ENCODE measurements at places on chromosomes 3 and 15. TPM values are rescaled to one million over a fixed set of nuclear protein-coding genes. Genes with fewer than 3 reads are reported as not detected.

- peak; percentile 88 for DNase-seq
- peak within 1 kb of the TSS; percentile 14 for H3K27ac ChIP-seq
- no peaks in the 10 kb centered on the region for H3K27me3 ChIP-seq
- H3K4me3 ChIP-seq, result peak within 1 kb of the TSS; percentile 86
Measured at GRCh38 chr3:152834776-152835600, at the start of gene P2RY1. Gene P2RY1, plus strand, starts transcription at chr3:152835131. Its CDS starts 652 bp downstream, at chr3:152835783.

DNA sequence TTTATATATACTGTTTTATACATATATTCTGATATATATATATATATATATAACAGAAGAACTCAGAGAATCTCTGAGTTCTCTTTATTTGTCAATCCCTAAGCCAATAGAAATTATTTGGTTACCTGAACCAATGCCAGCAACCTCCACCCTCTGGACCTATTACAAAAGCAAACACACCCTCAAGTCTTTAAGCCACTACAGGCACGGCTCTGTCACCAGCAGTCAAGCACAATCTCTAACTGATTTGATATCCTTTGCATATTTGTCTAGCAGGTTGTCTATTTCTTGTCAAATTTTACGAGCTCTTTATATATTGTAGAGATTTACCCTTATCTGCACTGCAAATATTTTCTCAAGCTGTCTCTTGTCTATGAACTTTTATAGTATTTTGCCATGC, 66.6 kb upstream of the TOPAZ1 start:
- no peaks in the 10 kb centered on the region for H3K36me3 ChIP-seq
- no peak overlapping the region for H3K4me3 ChIP-seq
- no peaks in the 10 kb centered on the region for H3K27me3 ChIP-seq
- no peaks in the 10 kb centered on the region for H3K4me1 ChIP-seq
- no peak overlapping the region for H3K27ac ChIP-seq
- no peak for DNase-seq

The CCR2 gene
- 8.1 TPM for total RNA-seq

GRCh38 chr3:82087958-82088357, 326.5 kb upstream of the GBE1 start:
- no peaks in the 10 kb centered on the region for H3K27me3 ChIP-seq
- H3K4me1 ChIP-seq, result no peaks in the 10 kb centered on the region
- H3K36me3 ChIP-seq, result no peaks in the 10 kb centered on the region

The IQCF5 gene
- total RNA-seq, result not detected

The ARGFX gene
- not detected for total RNA-seq

The GRK7 gene
- not detected for total RNA-seq

- no peaks in the 10 kb centered on the region for H3K36me3 ChIP-seq
- H3K27ac ChIP-seq, result no peak overlapping the region
- DNase-seq, result no peak
- no peak overlapping the region for H3K4me3 ChIP-seq
- H3K4me1 ChIP-seq, result no peaks in the 10 kb centered on the region
- no peaks in the 10 kb centered on the region for H3K27me3 ChIP-seq
Measured at GRCh38 chr15:51732646-51733045, 4.8 kb downstream of the LYSMD2 start.

The PARP14 gene
- total RNA-seq, result 64.0 TPM

DNA sequence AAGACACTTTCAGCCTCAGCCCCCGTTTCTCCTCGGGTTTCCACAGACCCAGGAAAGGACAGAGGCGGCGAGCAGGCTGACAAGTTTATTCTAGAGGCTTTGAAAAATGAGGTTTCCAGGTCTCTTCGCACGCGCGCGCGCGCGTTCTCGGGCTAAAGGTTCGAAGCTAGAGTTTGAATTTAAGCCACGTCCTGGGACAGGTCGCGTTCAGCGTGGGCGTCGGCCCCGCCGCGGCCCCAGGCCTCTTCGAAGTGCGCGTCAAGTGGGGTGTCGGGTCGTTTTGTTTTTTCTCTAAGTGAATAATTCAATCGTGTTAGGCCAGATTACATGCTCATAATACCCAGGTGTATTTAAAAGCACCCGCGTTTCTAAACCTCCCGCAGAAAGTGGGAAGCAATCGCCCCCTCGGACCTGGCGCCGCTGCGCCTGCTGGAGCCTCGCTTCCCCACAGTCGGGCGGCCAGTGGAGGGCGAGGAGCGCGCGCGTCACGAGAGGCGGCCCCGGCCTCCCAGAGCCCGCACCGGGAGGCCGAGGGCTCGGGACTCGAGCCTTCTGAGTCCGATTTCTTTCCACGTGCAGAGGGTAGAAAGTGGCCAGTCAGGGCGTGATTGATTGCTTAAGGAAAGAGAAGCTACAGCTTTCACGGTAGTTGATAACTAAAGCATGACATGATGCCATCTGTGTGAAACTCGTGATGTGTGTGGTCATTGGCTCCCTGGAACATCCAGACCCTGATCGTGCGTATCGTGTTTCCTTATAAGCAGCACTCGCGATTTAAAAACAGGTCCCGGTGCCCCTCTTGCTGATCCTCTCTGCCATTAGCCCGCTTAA, 15.8 kb upstream of the SOX2 start:
- peaks cover 7% of the 10 kb centered on the region for H3K4me1 ChIP-seq
- no peak overlapping the region for H3K4me3 ChIP-seq
- no peak overlapping the region for H3K27ac ChIP-seq

GRCh38 chr3:4153771-4154170, 149.4 kb upstream of the SETMAR start:
- no peaks in the 10 kb centered on the region for H3K36me3 ChIP-seq
- H3K27ac ChIP-seq, result no peak overlapping the region

DNA sequence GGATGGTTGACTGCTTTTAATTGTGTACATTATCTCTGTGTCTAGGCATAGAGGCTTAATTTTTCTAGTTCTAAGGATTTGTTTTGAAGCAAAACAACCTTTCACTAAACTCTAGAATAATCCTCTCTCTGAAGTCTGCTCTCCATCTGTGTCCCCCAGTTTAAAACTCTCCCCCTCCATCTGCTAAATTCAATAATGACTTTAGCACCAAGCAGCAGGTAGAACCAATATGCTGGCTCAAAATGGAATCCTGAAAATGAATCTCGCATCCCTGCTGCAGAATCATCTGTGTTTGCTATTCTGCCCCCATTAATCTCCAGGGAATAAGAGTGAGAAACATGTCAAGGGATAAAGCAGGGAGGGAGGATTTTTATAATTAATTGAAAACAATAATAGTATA, 111.8 kb downstream of the TUSC7 start:
- DNase-seq, result no peak
- no peak overlapping the region for H3K27ac ChIP-seq
- no peaks in the 10 kb centered on the region for H3K27me3 ChIP-seq
- H3K4me3 ChIP-seq, result no peak overlapping the region
- H3K36me3 ChIP-seq, result no peaks in the 10 kb centered on the region

DNA sequence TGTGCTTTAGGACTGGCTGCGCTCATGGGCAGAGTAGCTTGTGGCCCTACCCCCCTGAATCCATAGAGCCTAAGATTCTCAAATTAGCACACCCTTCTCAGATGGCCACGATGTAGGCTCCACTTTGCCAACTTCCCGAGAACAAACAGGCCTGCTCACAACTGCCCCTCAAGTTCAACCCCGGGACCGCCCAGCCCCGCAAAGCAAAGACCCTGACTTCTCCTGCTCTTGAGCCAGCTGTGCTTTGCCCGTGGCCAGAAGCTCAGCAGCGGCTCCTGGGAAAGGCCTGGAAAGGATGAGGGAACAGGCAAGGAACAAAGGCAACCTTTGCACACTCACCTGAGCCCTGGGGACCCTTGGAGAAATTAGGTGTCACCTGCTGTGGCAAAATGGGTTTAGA, 32.0 kb downstream of the CYP11A1 start:
- H3K36me3 ChIP-seq, result no peaks in the 10 kb centered on the region
- H3K4me1 ChIP-seq, result no peaks in the 10 kb centered on the region
- no peak overlapping the region for H3K27ac ChIP-seq
- no peaks in the 10 kb centered on the region for H3K27me3 ChIP-seq
- no peak overlapping the region for H3K4me3 ChIP-seq

DNA sequence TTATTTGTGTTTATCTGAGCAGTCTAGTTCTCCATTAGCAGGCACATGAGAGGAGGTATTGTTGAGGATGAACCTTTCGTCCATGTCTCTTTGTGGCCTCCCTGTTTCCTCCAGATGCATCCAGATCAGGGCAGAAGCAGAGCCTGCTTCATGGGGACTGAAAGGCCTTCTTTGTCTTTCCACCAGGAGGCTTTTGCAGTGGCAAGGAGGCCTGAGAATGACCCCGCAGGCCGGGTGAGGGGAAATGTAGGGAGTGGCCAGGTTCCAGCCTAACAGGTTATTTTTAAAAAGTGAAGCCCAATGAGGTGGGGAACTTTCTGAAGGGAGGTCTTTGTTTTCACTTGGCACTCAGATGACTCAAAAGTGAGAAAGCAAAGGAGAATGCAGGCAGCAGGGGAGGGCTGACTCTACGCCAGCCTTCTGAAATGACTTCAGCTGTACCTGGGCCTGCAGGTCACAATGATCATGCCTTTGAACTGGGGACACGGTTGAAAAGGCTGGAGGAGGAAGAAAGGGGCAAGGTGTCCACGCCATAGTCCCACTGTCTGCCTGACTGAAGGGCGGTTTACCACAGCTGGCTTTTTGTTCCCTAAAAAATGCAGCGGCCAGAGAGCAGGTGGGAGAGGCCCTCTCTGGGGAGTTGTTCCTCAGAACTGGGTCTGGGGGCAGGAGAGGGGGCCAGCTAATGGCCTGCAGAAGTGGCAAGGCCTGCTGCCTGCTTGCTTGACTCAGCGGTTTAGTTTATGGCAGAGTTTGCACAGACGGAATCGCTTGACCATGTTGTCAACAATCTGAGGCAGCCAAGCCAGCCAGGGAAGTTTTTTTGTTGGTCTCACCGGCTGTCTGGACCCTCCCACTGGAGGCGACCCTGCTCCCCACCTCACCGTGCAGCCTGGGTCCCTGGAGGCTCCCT, 28.7 kb downstream of the CMTM7 start:
- H3K4me1 ChIP-seq, result no peaks in the 10 kb centered on the region
- peak; percentile 89 for DNase-seq
- H3K4me3 ChIP-seq, result no peak overlapping the region
- H3K36me3 ChIP-seq, result no peaks in the 10 kb centered on the region

GRCh38 chr15:58146749-58147148, 8.6 kb downstream of the AQP9 start:
- H3K4me1 ChIP-seq, result peaks cover 5% of the 10 kb centered on the region
- no peak overlapping the region for H3K4me3 ChIP-seq
- H3K27me3 ChIP-seq, result no peaks in the 10 kb centered on the region
- DNase-seq, result peak; percentile 85
- no peaks in the 10 kb centered on the region for H3K36me3 ChIP-seq
- H3K27ac ChIP-seq, result peak overlapping the region; percentile 76

DNA sequence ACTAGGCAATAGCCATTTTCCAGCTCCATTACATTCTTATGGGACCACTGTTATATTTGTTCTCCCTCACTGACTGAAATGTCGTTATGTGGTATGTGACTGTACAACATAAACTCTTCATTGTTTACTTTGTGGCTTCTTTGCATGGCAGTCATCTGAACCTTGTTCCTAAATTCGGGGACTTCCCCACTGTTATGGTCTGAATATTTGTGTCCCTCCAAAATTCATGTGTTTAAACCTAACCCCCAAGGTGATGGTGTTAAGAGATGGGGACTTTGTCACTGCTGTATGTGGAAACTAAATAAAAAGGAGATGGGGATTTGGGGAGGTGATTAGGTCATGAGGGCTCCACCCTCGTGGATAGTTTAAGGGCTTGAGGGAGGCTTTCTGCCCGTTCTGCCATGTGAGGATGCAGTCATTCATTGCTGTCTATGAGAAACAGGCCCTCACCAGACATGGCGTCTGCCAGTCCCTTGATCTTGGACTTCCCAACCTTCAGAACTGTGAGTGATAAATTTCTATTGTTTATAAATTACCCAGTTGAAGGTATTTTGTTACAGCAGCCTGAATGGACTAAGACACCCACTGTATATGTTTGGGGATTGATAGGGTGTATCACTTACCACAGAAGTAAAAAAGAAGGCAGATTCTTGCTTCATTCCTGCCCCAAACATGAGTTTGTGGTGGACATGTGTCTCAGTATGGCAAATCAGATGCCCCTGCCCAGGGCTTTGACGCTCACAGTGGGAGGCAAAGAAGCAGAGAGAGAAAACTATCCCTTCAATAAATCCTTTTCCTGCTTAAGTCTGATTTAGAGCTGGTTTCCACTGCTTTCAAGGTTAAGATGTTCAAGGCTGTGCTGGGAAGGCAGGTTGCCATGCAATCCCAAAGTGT, 138.0 kb upstream of the UBE2E1 start:
- no peaks in the 10 kb centered on the region for H3K36me3 ChIP-seq
- H3K27me3 ChIP-seq, result no peaks in the 10 kb centered on the region
- H3K4me3 ChIP-seq, result no peak overlapping the region
- DNase-seq, result no peak
- no peaks in the 10 kb centered on the region for H3K4me1 ChIP-seq

The CHRNA3 gene
- total RNA-seq, result not detected

GRCh38 chr3:39601241-39601640, 133.8 kb downstream of the MOBP start:
- no peaks in the 10 kb centered on the region for H3K36me3 ChIP-seq
- no peak overlapping the region for H3K4me3 ChIP-seq
- no peak for DNase-seq
- no peak overlapping the region for H3K27ac ChIP-seq
- no peaks in the 10 kb centered on the region for H3K27me3 ChIP-seq

GRCh38 chr15:65110676-65111292, 4.2 kb downstream of the UBAP1L start:
- DNase-seq, result no peak
- H3K36me3 ChIP-seq, result peaks cover 21% of the 10 kb centered on the region
- H3K27ac ChIP-seq, result no peak overlapping the region

The CCR8 gene
- 0.19 TPM for total RNA-seq

- H3K27me3 ChIP-seq, result no peaks in the 10 kb centered on the region
- DNase-seq, result no peak
- H3K27ac ChIP-seq, result no peak overlapping the region
- no peak overlapping the region for H3K4me3 ChIP-seq
- H3K4me1 ChIP-seq, result no peaks in the 10 kb centered on the region
Measured at GRCh38 chr3:58658508-58658907, 8.1 kb downstream of the FAM3D start.

The AGBL1 gene
- not detected for total RNA-seq

DNA sequence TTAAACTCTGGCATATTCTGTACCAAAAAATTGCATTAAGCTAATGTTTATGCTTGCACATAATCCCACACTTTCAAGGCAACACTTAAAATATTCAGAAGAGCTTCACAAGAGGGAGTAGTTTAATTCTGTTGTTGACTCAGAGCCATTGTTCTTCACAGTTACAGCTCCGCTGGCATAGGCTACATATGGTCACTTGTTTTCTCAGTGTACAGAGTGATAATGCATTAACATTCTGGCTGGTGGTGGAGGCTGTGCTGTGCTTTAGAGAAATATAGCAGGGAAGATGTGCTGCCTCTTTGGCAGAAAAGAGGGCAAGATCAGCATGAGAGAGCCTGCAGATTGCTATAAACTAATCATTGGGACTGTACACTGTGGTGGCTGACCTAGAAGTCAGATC, 13.3 kb downstream of the NLGN1 start:
- no peaks in the 10 kb centered on the region for H3K27me3 ChIP-seq
- H3K4me3 ChIP-seq, result no peak overlapping the region
